ENCODE measurements at places on chromosomes 13 and 19. TPM values are rescaled to one million over a fixed set of nuclear protein-coding genes. Genes with fewer than 3 reads are reported as not detected.

GZMM gene
- 20.7 TPM for total RNA-seq

RYR1 gene
- 1.6 TPM for total RNA-seq

KIR2DL1 gene
- not detected for total RNA-seq

ANO8 gene
- 3.8 TPM for total RNA-seq

ZNF439 gene
- 3.6 TPM for total RNA-seq

ZSCAN1 gene
- total RNA-seq = not detected
